ENCODE measurements at places on chromosomes 3 and 15.
A peak's percentile ranks its signal among the peaks of the same experiment; 100 is the strongest.

DNA sequence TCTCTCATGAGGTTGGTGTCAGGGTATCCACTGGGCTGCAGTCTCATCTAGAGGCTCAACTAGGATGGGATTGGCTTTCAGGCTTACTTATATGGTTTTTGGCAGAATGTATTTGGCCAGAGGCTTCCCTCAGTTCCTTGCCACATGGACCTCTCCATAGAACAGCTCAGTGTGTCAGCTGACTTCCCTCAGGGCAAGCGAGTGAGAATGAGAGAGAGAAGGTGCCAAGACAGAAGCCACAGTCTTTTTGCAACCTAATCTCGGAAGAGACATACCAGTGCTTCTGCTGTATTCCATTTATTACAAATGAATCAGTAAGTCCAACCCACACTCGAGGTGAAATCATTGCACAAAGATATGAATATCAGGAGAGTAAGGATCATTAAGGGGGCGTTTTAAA, 129.2 kb downstream of the CCNL1 start:
- no peak for DNase-seq

DNA sequence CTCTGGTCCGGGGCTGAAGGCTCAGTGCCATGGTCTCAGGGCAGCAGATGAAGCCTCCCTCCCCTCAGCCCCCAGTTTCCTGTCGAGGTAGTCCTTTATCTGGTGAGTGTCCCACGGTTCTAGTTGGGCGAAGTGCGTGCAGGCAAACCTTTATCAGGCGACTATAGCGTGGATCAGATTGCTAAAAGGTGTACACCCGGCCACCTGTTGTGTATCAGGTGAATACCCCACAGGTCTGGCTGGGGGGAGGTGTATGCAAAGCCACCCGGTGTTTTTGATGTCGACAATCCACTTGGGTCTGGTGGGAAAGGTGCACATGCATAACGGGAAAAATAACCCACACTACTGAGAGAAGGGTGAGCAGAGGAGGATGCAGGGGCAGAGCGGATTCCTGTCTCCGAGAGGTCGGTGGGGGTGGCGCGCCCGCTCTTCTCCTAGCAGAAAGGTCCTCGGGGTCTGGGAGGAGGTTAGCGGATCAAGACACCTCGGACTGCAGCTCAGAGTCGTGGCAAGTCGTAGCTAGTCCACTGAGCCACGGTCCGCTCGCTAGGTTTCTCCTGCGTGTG, 507 bp downstream of the SLC12A6 start:
- peak; percentile 24 for DNase-seq

DNA sequence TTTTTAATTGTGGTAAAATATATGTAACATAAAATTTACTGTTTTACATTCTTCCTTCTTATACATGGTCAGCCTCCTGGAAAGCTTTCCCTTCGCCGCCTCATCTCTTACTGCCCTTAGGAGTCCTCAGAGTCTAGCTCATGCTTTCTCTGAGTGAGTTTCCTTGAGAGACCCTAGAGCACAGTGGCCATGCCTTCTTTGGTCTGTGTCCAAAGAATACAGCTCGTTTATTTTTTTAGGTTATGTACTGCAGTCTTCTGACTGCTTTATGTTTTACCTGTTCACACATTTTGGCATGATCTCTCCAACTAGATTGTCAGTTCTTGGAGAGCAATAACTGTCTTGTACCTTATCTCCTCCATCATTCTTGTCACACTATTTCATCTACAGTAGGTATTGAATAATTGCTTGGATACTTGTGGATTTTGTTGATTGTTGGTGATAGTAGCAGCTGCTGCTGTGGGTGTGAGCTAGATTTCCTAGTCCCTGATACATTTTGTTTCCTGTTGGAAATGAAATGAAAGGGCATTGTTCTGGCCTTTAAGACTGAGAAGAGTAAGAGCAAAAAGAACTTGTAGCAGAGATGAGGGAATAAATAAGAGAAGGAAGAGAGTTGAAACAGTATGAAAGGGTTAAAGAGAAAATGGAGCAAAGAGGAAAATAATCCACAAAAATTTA, 10.9 kb downstream of the ARIH2 start:
- DNase-seq: no peak

GRCh38 chr3:7787871-7788828, 713.5 kb upstream of the LMCD1 start:
- DNase-seq: no peak

GRCh38 chr3:197420115-197420514, 121.7 kb upstream of the DLG1 start:
- no peak for DNase-seq

- DNase-seq: peak; percentile 86
Observed at GRCh38 chr15:42065033-42065432, 29.3 kb downstream of the PLA2G4D start.

DNA sequence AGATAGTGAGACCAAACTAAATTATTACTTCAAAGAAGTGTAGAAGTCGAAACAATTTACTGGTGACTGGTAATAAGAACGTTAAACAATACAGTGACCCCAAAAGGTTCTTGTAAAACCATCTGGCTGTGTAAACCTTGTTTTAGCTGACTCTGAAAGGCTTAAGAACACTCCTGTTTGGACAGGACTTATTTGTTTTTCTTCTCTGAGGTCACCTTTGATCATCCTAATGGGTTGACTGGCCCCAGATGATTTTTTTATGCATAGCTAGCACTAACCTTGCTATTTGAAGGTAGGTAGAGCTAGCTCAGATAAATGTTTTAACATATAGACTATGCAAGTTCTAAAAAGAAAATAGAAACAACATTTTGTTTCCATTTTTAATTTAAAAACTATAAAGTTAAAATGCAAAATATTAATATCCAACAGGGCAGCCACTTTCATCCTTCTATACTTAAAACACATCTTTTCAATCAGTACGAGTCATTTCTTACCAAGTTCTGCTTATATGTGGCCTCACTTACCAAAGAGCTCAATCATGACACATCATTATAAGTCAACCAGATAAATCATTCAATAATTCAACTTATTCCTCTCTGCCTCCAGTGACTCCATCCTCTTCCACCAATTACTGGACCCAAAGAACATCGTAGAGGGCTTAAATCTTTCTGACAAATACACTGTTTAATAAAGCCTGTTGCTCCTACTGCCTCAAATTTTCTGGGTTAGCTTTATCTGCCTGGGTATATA, 158.8 kb downstream of the SSR3 start:
- no peak for DNase-seq

- DNase-seq: no peak
Observed at GRCh38 chr3:59467476-59467875, 417.7 kb upstream of the CFAP20DC start.

DNA sequence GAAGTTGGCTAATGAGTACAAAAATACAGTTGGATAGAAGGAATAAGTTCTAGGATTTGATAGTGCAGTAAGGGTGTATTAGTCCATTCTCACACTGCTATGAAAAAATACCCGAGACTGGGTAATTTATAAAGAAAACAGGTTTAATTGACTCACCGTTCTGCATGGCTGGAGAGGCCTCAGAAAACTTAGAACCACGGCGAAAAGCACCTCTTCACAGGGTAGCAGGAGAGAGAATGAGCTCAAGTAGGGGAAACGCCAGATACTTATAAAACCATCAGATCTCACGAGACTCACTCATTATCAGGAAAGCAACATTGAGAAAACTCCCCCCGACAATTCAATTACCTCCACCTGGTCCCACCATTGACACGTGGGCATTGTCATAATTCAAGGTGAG, 483.3 kb downstream of the TUSC7 start:
- DNase-seq: no peak

DNA sequence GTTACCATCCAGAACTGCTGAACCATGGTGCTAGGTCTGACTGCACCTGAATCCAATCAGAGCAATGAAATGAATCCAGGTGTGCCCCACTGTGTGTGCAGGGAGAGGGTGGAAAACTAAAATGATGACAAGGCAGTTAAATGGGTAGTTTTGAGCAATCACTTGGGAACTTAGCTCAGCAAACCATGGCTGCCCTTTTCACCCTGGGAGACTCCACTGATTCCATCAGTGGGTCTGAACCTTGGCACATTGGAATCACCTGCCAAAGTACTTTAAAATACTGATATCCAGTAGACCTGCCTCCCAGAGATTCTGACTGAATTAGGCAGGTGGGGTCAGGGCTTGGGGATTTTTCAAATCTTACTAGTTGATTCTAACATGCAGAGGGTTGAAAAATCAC, 59.8 kb upstream of the USP3 start:
- DNase-seq: no peak

DNA sequence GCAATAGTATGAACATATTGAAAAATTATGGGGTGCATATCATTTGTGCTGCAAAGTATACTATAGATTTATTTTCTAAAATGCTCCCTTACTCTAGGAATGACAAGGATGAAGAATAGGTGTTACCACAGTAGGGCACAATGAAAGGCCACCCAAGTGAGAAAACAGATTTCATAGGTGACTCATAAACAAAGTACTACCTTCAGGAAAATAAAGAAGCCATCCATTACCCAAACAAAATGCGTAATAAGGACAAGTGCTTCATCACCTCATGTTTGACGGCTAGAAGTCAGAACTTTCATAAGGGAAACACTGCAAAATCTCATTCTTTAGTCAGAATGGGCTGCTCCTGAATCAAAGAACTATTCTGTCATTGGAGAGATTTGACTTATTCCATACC, 116.6 kb downstream of the MFSD1 start:
- no peak for DNase-seq

DNA sequence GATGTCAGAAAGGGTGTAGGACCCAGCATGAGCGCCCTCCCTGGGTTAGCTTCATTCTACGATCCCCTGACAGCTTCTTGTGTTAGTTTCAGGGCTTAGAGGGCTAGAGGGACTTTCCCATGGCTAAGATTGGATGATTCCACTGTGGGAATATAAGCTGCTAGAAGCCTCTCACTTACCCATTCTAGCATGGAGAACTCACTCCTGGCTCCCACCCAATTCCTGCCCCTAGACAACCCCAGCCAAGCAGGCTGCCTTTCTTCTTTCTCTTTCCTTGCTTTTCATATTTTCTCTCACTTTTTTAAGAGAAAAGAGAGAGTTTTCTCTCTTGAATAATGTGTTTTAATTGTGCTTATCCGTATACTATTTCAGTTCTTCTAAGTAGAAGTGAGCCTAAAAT, 335.1 kb upstream of the CNTN6 start:
- no peak for DNase-seq

GRCh38 chr3:86913160-86913559, 77.8 kb downstream of the VGLL3 start:
- no peak for DNase-seq

DNA sequence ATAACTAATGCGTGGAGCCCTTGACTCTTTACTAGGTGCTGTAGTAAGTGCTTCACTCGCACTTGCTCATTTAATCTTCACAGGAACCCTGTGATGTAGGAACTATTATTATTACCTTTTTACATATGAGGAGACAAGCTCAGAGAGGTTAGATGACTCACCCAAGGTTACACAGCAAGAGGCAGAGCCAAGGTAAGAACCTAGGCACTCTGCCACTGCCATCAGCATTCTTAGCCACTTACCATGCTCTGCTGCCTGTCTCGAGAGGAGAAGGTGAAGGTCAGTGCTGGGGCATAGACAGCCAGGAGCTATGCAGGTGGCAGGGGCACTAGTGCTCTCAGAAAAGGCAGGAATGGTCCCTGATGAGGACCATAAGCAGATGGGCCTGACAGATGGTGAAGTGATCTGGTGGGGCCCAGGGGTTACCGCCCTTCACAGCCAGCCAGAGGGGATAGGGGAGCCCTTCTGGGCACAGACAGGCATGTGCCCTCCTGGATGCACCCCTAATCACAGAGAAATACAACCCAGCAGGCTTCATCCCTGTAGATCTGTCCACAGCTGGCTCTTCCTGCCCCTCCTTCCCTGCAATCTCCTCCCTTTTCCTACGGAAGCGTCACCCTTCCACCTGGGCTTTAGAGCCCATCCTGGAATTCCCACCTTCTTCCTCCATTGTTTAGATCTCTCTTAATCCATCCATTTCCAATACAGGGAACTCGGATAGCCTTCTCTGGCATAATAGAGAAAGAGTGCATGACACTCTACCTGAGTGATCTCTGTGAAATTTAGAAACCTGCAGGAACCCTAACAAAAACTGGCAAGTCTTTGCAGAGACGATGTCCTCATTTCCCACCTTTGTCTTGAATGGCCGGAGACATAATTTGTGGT, 26.9 kb downstream of the ABTB1 start:
- DNase-seq: no peak

DNA sequence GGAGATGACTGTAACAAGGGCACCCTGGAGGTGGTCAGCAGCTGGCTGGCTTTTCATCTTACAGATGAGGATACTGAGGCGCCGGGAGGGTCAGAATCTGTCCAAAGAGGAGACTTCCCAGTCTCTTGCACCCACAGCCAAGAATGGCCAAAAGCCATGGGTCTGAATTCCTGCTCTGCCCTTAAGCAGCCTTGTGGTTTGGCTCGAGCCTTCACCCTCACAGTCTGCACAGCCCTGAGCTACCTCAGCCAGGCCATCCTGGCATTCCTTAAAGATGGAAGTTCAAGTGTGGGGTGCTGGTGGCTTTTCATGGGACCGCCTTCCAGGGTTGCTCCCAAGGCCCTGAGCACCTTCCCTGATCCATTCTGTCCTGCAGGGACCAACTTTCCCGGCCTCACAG, 59.2 kb downstream of the CACNA2D2 start:
- DNase-seq: no peak

Data from lower leg skin (tissue), 4 donors.